ENCODE measurements at places on chromosomes 4 and X. TPM values are rescaled to one million over a fixed set of nuclear protein-coding genes. Genes with fewer than 3 reads are reported as not detected.

- DNase-seq: peak; percentile 33
These were observed 27.2 kb downstream of the BST1 start for GRCh38 chr4:15729910-15730533.

The SPANXN3 gene
- not detected for total RNA-seq

The ALAS2 gene
- total RNA-seq: not detected

The TMPRSS11E gene
- total RNA-seq: 3.2 TPM

DNA sequence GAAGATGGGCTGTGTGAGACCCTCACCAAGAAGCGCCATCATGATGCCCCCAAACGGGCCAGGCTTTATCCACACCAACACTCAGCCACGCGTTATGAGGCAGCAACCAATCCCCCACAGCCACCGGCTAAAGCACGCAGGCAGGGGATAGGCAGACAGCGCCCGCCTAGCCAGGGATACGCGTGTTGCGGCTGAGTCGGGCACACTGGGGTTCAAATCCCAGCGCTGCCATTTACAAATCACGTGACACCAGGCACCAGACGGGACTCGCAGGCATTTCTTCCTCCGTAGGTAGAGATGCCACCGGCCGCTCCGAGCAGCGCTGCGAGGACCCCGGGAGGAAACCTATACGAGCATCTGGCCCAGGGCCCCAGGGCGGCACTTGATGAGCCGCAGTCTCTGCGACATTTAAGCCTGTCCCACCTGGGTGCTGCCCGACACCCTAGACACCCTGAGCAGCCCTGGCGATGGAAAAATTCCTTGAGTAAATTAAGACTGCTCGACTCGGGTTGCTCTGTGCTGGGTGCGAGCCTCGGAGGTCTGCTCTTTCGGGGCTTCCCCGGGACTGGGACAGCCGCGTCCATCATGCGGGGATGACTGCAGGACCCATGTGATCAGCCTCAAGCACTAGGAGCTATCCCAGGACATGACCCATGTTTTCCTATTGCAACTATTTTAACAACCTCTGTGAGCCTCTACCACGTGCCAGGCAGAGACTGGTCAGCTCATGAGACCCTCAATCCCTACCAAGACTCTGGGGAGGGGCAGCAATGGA is 6.3 kb downstream of the ABLIM2 start:
- DNase-seq: no peak

DNA sequence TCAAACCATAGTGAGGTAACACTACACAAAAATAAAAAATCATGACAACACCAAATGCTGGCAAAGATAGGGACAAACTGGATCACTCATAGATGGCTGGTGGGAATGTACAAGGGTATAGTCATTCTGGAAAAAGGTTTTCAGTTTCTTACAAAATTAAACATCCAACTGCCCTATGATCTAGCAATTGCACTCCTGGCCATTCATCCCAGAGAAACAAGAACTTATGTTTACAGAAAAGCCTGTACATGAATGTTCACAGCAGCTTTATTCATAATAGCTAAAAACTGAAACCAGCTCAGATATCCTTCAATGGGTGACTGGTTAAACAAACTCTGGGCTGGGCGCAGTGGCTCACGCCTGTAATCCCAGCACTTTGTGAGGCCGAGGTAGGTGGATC is 43.3 kb downstream of the NYX start:
- DNase-seq: no peak

DNA sequence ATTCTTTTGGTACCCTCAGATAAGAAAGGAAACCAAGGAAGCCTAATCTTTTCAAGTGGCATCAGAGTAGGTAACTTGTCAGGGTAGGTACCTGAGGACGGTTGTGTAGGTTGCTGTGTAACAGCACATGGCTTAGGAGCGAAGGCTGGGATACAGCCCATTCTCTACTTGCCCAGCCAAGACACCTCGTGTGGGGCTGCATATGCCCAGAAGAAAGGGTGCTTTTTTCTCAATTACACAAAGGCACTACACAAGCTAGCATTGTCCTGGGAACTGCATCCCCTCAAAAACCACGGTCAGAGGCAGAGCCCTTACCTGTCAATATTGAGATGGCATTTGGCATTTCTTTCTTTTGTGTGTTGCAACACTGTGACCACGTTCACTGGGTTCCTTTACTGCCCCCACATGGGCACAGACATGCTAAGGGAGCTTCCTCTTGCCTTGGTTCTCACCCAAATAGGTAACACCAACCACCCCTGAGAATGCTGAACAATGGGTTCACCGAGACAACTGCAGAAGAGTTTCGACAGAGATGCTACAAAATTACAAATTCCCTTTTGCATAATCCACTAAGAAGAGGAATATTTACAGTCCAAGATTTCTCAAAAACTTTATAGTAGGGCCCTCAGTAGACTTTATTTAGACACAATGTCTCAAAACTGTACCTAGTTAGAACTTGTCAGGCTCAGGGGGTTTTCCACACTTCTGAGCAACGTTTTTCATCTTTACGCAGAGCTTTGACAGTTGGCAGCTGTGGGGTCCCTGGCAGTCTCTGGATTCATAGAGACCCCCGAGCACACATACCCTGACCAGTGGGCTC is 35.8 kb upstream of the TNIP3 start:
- DNase-seq: no peak

- DNase-seq: no peak
These were observed 2480.2 kb downstream of the PCDH7 start for GRCh38 chr4:33200377-33200776.

The F8A2 gene
- total RNA-seq: not detected

- DNase-seq: no peak
These were observed 38.3 kb downstream of the ACOX3 start for GRCh38 chr4:8402181-8402597.

The COX7B2 gene
- not detected for total RNA-seq
